NCI-H1417 treated with DMSO at 0.1 percent for 48 hours (cell line): ENCODE measurements at places on chromosomes 3 and 15.

DNA sequence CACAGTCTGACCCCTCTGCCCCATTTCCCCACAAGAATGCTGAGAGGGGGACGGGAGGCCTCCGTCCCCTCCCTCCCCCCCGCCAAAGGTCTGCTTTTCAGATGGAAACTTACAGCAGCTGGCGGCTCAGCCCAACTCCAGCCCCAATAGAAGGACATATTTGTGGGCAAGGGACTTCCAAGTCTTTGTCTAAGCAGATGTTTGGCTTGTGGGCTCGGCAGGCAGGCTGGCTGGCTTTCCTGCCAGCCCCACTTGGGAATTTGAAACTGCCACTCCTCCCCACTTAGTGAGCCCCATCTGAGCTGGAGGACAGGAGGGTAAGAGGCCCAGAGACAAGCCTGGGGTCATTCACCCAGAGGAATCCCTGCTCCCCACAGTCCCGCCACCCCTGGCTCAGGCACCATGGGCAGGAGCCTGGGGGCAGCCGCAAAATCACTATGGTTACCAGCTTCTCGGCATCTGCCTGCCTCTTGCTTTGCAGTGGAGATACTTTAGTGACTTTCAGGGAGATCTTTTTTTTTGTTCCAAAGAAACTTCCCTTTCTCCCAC lies 53.6 kb downstream of the LMCD1 start:
- no peak for DNase-seq

DNA sequence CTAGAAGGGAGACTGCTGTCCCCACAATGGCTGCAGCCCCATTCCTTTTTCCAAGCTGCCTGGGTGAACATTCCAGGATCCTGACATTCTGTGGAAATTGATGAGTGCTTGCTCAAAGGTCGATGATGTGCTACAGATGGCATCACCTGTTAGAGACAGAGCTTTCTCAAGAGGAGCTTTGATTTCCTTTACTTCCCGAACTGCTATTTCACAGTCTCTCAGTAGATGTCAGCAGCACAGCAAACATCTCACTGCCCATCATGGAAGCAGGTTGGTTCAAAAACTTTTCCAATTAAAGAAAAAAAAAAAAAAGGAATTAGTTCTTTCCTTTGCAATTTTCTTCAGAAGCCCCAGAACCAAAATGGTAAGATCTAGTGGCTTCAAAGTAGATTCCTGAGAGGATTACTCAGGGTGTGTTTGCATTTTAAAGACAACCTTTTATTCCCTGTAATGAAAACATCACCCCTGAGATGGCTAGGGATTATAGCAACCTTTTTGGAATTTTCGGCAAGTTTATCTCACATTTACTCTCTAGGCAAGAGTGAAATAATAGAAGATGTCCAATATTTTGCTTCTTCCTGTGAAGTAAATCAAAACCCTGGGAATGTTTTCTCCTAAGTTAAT lies 44.8 kb downstream of the POLR2M start:
- DNase-seq: no peak

GRCh38 chr15:79376383-79376782 lies 55.8 kb upstream of the MINAR1 start:
- DNase-seq: no peak

GRCh38 chr15:38463893-38464292 lies 10.0 kb downstream of the FAM98B start:
- no peak for DNase-seq

DNA sequence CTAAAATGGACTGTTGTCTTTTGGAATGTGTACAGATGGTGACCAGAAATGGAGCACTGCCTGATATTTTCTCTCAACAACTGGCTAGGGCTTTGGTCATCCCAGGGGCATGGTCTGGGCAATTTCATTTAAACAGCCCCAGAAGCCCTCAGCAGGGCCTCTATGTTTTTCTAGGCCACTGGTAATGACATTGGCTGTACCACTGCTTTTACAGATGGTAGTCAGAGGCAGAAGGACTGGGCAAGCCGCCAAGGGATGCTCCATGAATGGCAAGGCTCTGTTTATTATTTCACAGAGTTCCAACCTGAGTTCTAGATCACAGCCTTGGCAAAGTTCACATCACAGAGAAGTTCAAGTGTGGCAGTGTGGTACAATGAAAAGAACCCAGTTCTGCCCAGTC lies 37.0 kb upstream of the LMCD1 start:
- no peak for DNase-seq

DNA sequence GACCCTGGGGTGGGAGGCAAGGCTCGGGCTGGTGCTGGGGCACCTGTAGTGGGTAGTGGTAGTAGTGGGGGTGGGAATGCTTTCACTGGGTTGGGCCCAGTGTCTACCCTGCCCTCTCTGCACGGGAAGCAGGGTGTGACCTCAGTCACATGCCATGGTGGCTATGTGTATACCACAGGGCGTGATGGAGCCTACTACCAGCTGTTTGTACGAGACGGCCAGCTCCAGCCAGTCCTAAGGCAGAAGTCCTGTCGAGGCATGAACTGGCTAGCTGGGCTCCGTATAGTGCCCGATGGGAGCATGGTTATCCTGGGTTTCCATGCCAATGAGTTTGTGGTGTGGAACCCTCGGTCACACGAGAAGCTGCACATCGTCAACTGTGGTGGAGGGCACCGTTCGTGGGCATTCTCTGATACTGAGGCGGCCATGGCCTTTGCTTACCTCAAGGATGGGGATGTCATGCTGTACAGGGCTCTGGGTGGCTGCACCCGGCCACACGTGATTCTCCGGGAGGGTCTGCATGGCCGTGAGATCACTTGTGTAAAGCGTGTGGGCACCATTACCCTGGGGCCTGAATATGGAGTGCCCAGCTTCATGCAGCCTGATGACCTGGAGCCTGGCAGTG lies 5.2 kb downstream of the DALRD3 start:
- DNase-seq: no peak

DNA sequence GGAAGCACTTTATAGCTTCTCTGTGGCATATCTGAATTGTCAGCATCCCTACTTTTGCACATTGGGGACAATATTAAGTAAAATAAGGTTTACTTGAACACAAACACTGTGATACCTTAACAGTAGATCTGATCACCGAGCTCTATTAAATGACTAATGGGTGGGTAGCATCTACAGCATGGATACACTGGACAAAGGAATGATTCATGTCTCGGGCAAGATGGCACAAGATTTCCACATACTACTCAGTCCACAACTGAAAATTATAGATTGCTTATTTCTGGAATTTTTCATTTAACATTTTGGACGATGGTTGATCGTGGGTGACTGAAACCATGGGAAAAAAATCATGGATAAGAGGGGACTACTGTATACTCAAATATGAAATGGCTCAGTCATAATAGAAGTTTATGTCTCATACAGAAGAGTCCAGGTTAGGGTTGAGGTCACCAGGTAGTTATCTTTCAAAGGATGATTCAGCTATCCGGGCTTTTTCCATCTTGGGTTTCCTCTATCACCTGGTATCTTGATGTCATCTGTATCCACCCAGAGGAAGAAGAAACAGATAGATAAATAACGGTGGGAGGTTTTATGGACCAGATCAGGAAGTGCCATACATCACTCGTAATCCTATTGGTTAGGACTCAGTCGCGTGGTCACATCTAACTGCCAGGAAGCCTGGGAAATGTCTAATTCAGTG lies 320.0 kb upstream of the RARB start:
- DNase-seq: no peak

DNA sequence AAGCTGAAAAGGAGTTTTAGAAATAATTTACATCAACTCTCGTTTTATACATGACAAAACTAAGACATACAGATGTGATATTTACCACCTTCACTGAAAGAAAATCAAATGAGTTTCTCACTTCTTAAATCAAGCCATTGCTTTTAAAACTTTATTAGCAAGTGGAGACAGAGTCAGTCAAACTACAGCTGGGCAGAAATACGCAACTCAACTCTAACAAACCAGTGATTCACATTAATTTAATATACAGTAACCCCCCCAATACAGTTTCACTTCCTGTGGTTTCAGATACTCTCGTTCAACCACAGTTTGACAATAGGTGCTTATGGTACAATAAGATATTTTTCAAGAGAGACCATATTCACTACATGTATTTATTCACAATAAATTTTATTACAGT lies 477.1 kb downstream of the MAGI1 start:
- DNase-seq: no peak

GRCh38 chr3:149860881-149861280 lies 47.9 kb downstream of the RNF13 start:
- DNase-seq: no peak

DNA sequence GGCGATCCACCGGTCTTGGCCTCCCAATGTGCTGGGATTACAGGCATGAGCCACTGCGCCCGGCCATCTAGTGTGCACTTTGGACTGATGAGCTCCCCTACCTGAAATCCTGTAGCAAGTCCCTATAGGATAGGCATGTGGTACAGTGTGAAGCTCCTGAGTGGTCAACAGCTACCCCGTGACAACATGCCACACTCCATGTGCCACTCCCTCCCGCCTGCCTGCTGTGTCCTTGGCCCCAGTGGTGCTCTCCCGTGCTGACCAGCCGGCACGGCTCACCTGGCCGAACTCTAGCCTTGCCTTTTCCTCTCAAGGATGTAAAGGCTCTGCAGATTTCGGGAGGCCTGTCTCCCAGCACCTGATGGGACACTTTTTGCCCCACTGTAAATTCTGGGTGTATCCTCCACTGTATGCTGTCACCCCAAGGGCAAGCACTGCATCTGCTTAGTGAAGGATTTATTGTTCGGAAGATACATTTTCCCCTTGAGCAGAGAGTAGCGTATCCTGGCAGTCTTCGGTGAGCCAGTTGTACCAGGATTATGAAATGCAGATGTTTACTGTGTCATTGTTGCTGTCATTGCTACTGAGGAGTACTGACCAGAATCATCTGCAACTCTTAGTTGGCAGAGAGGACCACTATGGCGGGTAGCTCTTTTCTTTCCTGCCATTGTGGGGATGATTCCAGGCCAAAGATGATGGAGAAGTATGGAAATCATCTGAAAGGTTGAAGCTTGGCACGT lies 64.7 kb downstream of the IGF1R start:
- no peak for DNase-seq

GRCh38 chr3:58047826-58048225 lies 39.6 kb downstream of the FLNB start:
- DNase-seq: no peak

DNA sequence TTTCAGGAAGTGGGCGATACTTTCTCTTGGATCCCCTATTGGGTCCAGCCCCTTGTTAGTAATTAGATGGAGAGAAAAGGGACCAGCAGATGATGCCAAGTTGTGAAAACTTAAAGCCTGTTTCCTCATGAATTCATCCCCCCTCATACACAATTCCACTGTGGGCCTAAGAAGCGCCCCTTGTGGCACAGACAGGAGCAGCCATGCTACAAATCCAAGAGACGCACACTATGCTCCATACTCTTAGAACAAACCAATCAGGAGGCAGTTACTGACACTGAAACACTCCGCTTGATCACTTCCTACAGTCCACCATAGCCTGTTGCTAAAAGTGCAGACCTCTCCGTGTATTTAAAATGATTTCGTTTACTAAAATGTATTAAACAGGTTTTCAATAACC lies 111.3 kb upstream of the ARRDC4 start:
- no peak for DNase-seq

- no peak for DNase-seq
Observed at GRCh38 chr3:4394048-4394447, 73.0 kb downstream of the SUMF1 start.

DNA sequence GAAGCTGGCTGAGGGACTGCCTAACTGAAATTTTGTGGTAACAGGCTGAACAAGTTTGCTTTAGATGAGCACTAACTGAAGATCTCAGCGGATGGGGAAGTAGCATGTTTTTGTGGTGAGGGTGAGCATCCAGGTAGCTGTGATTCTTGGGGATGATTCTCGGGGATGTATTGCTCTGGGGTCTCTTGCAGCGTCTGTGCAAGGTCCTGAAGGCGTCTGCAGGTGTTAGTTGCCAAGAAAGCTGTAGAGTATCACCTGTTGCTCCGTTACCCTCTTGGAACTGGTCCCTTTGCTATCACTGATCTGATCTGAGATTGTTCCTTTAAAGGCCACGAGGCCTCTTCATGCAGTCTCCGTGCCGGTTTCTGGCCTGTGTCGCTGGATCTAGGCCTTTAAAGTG lies 6.0 kb downstream of the TMED3 start:
- DNase-seq: no peak

DNA sequence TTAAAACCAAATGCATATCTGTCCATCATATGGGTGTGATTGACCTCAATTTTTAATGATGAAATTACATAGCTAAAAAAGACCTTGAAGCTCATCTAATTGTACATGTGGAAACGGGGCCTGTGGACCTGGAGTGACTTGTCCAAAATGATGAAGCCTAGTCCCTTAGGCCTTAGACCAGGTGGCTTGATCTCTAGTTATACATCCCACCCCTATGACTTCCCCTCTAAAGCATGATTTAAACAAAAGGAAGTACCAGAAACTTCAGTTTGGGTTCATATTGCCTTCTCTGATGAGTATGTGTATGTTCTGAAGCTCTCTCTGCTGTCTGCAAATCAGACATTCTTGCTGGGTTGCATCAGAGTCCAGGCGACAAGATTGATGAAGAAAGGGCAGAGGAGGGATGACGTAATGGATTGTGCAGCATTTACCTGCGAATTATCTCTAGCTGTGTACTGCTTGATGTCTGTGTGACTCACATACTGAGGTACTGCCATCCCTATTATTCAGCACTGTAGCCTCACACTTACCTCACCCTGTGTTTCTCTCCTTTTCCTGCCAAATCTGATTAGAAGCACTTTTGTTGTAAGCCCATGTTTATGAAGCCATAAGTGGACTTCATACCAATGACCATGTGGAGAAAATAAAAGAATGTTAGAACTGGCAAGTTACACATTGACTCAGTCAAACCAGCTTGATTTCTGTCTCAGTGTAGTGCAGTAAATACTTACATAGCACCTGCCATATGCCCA lies 111.5 kb downstream of the FILIP1L start:
- DNase-seq: peak; percentile 11

DNA sequence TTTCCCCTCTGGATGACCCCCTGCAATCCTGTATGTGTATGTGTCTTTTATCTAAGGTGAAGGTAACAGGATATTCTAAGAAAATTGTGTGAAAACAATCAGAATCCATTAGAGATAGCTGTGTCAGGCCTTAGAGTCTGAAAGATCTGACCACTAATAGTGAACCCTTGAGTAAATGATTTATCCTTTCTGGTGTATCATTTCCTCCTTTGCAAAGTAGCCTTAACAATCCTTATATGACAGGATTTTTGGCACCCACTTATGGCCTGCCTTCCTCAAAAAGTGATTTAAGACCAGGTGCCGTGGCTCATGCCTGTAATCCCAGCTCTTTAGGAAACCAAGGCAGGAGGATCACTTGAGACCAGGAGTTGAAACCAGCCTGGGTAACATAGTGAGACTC lies 110.2 kb downstream of the RBPMS2 start:
- DNase-seq: no peak

- DNase-seq: no peak
Observed at GRCh38 chr3:53180305-53181023, 19.5 kb downstream of the PRKCD start.

- DNase-seq: no peak
Observed at GRCh38 chr3:120062474-120062873, 31.8 kb downstream of the GSK3B start.

- DNase-seq: no peak
Observed at GRCh38 chr3:97795951-97796350, 25.9 kb upstream of the CRYBG3 start.

DNA sequence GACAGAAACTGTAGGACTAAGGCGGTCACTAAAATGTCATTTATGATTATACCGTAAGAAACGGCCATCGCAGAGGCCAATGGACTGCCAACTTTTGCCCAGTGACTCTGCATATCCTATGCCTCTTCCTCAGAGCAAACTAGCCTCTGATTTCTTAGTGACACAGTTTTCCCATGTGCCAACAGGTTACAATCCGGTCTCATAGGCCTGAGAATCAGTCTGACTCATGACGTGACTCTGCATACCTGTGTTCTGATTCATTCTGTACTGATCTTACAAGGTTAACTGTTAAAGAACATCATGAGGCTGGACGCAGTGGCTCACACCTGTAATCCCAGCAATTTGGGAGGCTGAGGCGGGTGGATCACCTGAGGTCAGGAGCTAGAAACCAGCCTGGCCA lies 17.8 kb downstream of the RUBCN start:
- DNase-seq: no peak
